Heart left ventricle (tissue), 16 donors: ENCODE measurements at places on chromosomes 4 and X. TPM values are rescaled to one million over a fixed set of nuclear protein-coding genes. Genes with fewer than 3 reads are reported as not detected.

Gene AFF1
- total RNA-seq, result 68.8 TPM

Gene GAGE12F
- total RNA-seq, result not detected

Gene JADE3
- 5.0 TPM for total RNA-seq

Gene SSX3
- not detected for total RNA-seq

Gene SMR3B
- not detected for total RNA-seq

Gene DTHD1
- total RNA-seq, result not detected

Gene ADH6
- total RNA-seq, result not detected

Gene CRMP1
- total RNA-seq, result 2.4 TPM

- DNase-seq, result no peak
Observed at GRCh38 chrX:100677611-100678181, 33.7 kb downstream of the SRPX2 start.

DNA sequence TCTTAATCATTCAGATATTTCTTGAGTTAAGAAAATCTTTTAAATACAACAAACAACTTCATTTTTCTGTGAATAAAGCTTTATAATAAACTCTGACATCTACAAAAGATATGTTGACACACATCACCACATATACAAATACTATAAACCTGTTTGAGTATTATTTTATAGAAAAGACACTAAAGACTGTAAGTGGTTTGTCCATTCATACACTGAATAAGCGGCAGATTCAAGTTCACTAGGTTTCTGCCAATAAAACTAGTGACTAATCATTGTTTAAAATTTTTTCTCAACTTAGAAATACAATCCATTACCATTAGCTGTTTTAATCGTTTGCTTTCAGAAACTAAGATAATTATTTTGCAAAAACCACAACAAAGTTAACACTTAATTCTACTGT lies 1900.0 kb downstream of the C4orf33 start:
- DNase-seq, result no peak

DNA sequence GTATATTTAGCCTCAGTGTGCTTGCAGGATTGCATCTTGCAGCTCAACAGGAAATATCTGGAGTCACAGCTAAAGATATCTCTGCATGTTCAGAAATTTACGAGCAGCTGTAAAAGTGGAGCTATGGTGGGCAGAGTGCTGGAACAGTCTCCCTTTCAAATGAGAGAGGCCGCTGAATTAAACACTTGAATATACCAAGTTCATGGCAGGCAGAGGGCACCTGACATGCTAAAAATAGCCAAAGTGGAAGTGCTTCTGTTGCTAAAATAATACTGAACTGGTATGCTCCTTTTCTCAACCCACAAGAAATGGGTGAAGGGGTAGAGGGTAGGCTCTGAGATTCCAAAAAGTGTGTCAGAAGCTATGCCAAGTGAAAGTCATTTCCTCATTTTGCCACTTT lies 98.1 kb downstream of the MGST2 start:
- DNase-seq, result no peak

- DNase-seq, result no peak
Observed at GRCh38 chr4:180105362-180105761, 2137.8 kb upstream of the TENM3 start.

- no peak for DNase-seq
Observed at GRCh38 chr4:180630012-180630665, 1613.1 kb upstream of the TENM3 start.

DNA sequence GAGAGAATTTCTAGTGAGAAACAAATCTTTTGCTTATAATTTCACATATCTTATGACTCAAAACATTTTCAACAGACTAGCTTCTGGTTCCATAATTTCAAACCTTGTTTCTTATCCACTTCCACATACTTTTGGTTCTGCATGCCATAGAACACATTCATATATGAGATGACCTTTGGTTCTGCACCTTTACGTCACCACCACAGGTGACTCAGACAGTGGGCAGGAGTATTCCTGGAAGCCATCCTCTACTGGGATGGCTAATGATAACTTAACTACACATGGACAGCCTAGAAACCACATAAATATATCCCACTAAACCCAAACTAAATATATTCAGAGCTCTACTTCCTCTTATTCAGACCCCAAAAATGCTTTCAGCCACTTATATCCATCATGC lies 133.3 kb downstream of the DCK start:
- DNase-seq, result no peak

DNA sequence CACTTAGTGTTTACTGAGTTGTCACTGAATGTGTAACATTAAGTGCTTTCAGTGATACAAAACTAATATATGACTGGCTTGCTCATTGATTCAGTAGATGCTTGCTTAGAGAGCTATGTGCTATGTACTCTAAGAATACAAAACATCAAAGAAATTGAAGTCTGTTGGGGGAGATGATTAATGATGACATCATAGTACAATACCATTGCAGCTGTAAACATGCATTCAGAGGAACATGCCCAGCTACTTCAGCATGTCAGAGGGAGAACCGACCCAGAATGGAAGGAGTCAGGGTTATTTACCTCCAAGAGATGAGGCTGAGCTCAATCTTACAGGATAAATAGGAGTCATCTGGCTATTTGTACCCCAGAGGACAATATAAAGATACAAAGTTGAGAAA lies 290.8 kb downstream of the TENM3 start:
- no peak for DNase-seq

- DNase-seq, result no peak
Observed at GRCh38 chr4:37837446-37837845, 11.0 kb downstream of the PGM2 start.
